ENCODE measurements at places on chromosomes 11 and 22.
A peak's percentile ranks its signal among the peaks of the same experiment; 100 is the strongest.

DNA sequence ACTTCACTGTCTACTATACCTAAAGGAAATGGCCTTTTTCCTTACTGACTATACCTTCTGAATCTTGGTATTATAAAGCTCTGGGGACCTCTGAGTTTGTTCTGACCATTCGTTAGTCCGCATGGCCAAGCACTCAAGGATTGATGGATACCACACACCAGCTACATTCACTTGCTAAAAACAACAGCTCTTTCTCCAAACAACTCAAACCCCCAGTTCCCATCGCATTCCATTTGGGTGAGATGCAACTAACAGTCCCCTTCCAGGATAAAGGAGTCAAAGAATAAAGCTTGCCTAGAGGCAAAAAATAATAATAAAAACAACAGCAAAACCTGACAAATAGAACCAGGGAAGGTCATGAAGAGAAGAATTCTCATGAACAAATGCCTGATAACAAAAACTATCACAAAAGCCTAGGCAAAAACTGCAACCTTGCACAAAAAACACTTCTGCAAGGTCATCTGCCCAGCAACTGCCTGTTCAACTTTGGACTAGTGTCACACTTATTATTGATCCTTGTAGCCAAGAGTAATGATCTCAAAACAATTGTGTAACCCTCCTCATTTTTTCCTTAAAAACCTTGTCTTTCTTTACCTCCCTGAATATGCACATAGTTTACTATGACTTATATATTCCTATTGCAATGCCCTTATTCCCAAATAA, 139.0 kb upstream of the GUCY1A2 start:
- no peak for DNase-seq

- DNase-seq: peak; percentile 42
These were observed 5.7 kb downstream of the ZFTA start for GRCh38 chr11:63762654-63763495.

- DNase-seq: no peak
These were observed 4.2 kb downstream of the OR56B4 start for GRCh38 chr11:6111673-6112072.

DNA sequence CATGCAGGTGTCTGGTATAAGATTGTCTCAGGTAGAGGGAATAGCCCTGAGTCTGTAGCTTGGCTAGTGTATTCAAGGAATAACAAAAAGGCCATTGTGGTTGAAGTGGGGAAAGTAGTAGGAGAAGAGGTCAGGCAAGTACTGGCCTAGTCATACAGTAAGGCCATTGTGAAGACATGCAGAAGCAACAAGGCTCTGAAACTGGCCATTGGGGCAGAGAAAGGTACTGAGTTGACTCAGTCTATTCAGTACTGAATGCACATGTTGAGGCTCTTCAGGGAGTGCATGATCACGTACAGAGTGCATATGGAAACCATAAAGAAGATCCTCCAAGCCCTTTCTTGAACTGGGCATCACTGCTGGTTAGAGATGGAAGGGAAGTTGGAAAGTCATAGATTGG, 477.6 kb downstream of the SOX6 start:
- DNase-seq: no peak

DNA sequence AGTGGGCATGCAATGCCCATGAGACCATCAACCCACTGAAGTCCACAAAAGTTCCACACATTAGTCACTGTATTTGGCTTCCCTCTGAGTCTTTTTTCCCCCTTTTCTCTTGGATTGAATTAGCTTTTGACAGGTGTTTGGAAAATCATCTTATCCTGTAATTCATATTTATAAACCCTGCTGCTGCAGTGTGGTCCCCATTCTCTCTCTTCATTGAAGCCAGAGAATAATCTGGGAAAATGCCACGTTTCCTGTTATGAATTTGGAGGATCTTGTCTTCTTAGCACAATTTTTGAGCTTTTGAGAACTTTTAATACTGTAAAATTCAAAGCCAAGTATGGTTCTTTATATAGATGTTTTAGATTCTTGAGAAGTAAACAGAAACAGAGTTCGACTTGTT, 84.8 kb downstream of the UVRAG start:
- DNase-seq: no peak

DNA sequence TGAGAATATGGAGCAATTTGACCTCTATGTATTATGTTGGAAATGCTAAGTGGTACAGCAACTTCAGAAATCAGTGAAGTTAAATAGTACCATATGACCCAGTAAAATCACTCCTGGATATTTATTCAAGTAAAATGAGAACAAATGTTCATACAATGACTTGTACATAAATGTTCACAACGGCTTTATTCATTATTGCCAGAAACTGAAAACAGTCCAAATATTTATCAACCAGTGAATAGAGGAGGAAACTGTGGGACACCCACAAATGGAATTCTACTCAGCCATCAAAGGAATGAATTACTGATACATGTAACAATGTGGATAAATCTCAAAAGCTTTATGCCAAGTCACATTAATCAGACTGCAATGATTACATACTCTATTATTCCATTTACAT, 416.3 kb downstream of the AASDHPPT start:
- no peak for DNase-seq

DNA sequence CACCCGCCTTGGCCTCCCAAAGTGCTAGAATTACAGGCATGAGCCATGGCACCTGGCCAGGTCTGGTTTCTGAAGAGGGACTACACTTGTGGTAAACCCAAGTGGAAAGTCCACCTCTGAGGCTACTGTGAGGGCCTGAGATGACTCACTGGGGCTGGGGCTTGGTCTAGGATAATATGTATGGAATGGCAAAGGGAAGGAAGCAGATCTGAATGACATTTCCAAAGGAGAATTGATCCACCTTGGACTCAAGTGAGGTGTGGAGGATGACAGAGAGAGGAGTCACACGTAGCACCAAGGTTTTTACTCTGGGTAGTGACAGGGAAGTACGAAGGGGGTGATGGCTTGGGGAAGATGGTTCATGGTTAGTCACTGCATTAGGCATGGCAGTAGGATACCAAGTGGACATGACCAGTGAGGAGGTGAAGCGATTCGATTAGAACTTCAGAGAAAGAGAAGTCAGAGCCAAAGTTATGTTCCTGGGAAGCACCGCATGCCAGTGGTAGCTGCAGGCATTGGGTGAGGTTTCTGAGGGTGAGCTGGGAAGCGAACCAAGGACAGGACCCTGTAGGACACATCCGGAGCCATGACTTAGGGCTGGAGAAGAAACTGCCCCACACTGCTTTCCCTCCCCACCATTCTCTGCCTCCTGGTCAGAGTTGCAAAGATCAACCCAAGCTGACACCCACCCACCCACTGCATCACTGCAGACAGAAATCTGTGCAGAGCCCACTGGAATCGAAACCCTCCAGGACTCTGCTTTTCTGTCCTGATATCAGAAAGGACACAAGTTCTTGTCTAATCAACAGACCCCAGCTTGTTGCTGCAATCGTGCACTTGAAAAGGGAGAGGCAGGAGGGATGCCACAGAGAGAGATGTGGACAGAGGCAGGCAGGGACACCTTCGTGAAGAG, 13.0 kb upstream of the BCL9L start:
- no peak for DNase-seq

- no peak for DNase-seq
These were observed 340.2 kb downstream of the TBC1D22A start for GRCh38 chr22:47102648-47103047.

DNA sequence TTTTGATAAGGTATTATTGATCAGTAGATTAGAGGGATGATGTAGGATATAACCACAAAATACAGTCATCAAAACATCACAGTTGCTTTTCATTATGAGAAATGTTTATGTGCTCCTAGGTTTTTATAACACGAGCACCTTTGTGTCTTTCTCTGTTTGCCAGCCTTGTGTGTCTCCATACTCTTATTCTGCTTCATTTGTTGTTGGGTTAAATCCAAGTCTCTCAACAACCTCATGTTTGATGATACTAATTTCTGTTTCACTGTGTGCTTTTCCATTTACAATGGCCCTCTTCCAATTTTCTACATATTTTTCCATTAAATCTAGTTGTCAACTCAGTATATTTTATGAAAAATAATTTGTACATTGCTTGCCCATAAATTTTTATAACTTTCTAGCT, 107.7 kb upstream of the POU2AF2 start:
- no peak for DNase-seq

GRCh38 chr11:64659417-64660144, 63.4 kb downstream of the NRXN2 start:
- no peak for DNase-seq

- no peak for DNase-seq
These were observed 494.1 kb downstream of the DLG2 start for GRCh38 chr11:85132851-85133585.

GRCh38 chr11:17859552-17859951, 125.0 kb downstream of the KCNC1 start:
- no peak for DNase-seq

GRCh38 chr11:73299751-73300150, 8.3 kb upstream of the ARHGEF17 start:
- no peak for DNase-seq

DNA sequence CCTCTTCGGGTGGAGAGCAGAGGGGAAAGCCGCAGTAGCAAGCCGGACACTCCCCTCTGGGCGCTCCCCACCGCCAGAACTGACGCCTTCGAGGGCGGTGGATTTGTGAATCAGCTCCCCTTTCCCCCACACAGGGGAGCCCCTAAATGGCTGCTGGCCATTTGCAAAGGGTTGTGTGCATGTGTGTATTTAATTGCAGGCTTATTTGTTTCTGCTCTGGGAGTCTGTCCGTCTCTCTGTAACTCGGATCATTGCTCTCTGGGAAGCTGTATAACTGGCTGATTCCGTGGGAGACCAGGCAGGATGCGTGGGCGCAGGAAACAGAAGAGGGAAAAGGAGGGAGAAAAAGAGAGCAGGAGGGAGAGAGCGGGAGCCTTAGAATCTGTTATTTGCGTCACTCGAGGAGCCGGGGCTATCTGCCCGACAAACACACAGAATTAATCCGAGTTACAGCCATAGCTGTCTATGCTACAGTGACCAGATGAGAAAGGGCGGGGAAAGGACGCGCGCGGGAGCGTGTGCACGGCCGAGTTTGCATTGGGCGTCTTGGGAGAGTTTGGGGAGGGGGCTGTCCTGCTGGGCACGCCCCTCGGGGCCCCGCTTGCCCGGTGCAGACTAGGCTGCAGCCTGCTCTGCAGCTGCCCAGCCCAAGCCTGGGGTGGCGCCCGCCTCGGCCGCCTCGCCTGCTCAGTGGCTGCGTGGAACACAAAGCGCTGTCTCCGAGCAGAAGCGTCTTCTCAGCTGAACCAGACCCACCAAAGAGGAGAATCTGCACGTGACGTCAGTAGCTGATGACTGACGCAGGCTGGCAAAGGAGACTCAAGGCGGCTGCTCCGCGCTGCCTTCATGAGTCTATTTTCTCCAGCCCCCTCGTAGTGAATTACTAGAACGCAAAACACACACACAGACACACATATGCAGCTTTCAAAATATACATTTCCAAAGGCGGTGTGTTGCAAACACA, 105.3 kb upstream of the HSD17B12 start:
- peak; percentile 20 for DNase-seq

DNA sequence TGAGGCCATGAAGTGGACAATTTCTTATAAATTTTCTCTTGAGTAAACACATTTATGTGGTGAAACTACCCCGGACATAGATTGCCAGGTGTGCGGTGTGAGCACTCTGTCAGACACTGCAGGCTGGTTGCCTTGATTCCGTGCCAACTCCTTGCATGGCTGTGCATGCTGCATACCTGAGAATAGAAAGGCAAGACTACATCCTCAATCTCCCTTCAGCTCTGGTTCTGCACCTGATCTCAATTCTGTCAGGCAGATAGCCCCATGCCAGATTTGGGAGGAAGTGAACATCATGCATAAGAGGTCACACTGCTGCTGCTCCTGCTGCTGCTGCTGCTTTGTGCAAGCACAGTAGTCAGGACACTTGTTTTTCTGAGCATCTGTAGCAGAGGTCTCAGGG, 42.5 kb upstream of the DEUP1 start:
- no peak for DNase-seq

DNA sequence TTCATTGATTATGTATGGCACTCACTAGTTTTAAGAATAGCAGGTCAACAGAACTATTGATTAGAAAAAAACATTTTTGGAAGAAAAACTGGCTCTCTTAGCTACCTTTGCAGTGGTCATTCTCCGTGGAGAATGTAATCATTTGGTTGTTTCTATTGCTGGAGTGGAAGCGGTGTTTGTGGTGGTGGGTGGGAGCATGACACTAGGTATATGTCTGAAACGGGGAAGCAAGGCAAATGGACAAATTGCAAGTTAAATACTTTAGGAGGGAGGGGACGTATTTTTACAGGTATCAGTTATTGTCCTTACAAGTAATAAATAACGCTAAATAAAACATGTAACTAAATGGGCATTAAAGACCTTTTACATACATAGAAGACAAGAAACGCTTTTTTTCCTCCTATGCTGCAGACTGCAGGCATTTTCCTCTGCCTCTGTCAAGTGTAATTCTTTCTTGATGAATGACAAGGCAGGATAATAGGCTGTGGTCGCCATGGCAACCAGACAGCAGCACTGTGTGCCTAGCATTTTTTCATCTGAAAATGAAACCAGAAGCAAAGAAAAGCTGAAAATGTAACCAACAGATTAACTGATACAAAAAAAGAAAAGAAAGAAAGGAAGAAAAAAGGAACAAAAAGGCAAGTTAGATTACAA, 46.2 kb downstream of the BLID start:
- DNase-seq: peak; percentile 97

- no peak for DNase-seq
These were observed 554.7 kb downstream of the SOX6 start for GRCh38 chr11:15801616-15802015.

DNA sequence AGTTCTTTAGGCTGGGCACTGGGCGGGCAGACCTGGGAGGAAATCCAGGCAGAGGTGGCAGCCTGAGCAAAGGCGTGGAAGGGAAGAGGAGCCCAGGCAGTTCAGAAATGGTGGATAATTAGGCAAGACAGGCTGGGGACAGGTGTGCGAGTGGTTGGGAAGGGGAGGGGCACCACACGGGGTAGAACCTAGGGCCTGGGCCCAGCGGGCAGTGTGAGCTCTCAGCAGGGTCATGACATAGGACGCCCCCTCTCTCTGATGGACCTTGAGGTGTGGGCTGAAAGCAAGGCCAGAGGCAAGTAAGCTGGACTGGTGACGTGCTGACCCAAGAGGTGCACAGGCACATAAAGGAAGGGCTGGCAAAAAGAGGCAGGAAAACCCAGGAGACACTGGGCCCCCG, 6.8 kb downstream of the UFD1 start:
- DNase-seq: no peak

GRCh38 chr11:6931146-6931713, 5.0 kb downstream of the ZNF215 start:
- no peak for DNase-seq

DNA sequence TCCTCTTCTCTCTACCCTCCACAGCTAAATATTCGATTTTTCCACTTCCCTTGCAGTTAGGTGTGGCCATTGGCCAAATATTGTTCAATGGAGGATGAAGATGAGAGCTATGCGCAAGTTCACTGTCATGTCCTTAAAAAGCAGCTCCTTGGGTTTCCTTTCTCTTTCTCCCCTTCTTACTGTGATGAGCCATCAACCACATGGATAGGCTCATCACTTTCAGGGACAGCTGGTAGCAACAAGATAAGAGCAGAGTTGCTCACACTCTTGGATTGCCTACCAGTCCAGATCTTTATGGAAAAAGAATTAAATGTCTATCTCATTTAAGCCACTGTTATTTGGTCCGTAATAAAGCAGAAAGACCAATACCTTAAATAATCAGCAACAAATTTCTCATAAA, 377.0 kb downstream of the DDX10 start:
- DNase-seq: no peak

Data from lung microvascular endothelial cell (primary cell).